ENCODE measurements at places on chromosomes 3 and 15.
A peak's percentile ranks its signal among the peaks of the same experiment; 100 is the strongest.

DNA sequence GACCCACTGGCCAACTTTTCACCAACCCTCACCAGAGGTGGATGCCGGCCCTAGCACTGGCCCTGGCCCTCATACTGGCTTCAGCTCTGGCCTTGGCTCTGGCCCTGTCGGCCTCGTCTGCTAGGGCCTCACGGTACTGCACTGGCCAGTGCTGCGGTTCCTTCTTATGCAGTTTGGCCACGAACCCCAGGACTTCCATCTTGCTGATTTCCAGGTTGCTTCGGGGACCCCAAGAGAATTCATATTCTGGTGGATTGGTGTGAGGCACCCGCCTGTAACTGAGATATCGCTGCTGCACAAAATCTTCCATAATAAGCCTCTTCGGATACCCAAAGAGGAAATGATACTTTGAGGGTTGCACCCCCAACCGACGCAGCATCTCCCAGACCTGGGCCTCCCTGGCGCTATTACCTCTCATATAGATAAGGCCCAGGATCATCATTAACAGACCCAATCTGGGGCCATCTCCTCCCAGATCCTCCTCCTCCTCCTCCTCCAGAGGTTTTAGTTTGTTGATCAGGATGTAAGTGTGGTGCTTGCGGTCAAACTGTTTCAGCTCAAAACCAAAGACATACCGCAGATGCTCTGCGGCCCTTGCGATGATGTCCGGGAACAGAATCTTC lies 883 bp downstream of the MAGEF1 start:
- no peak for DNase-seq

DNA sequence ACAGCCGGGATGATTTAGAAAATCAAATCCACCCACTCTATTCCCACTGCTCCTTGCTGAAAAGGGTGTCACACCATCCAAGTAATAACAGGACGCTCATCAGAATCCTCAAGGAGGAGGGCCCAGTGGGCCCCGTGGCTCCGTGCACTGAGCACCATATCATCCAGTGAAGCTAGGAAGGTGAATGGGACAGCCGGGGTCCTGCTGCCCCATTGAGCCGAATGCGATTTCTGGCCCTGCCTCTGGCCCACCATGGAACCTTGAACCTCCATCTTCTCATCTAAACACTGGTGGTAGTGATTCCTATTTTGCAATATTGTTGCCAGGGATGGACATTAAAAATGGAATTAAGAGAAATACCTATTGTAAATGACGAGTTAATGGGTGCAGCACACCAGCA lies 99.1 kb upstream of the SLC6A11 start:
- DNase-seq = no peak

GRCh38 chr15:71455107-71455506 lies 339.8 kb downstream of the THSD4 start:
- no peak for DNase-seq

- no peak for DNase-seq
These were observed 34.7 kb downstream of the MAP3K13 start for GRCh38 chr3:185397676-185398075.

DNA sequence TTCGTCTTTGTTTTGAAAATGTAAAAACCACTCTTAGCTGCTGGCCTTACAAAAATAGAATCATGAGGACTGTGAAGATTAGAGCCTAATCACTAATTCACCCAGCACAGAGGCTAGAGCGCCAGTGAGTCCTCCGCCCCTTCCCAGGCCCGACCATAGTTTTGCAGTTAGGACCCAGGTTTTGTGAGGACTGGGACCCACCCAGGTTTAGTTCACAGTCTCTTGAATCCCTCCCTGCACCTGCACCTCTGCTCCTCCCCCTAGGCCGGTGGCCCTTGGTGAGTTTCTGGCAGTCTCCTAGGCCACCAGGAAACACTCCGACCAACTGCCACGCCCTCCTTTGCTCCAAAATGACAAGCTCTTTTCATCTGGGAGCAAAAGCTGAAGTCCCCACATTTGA lies 136.0 kb upstream of the CCDC54 start:
- no peak for DNase-seq

DNA sequence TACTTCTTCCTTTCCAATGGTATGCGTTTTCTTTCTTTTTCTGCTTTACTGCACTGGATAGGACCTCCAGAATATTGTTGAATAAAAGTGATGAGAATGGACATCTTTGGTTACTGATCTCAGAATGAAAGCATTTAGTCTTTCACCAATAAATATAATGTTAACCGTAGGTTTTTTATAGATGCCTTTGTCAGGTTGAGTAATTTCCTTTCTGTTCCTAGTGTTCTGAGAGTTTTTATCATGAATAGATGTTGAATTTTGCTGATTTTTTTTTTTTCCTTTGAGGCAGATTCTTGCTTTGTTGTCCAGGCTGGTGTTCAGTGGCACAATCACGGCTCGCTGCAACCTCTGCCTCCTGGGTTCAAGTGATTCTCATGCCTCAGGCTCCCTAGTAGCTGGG lies 158.4 kb downstream of the KLHL25 start:
- DNase-seq = no peak

DNA sequence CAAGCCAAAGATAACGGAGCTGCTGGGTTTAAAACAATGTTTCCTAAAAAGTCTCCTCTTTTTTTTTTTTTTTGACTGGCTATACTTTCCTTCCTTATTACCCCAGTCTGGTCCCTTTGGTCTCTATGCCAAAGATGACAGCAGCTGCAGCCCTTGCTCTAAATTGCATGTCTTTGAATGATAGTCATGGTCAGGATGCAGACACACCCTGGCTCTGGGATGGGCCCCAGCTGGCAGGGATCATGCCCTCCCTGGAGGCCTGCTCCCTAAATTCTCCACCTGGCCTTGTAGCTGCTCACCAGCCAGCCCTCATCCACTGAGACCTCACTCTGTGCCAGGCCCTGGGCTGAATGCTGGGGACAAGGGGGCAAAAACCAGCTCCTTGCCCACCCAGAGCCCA lies 95.8 kb downstream of the MESD start:
- DNase-seq = no peak

DNA sequence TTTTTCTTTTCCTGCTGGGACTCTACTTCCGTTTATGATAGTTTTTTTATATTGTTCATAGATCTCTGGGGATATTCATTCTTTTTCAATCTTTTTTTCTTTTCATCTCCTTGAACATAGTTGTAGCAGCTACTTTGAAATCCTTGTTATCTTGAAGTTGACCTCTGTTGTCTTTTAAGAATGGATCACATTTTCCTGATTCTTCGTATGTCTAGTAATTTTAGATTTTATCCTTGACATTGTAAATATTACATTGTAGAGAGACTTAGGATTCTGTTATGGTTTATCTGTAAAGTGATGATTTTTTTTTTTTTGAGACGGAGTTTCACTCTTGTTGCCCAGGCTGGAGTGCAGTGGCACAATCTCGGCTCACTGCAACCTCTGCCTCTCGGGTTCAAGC lies 20.5 kb downstream of the MKRN2 start:
- no peak for DNase-seq

DNA sequence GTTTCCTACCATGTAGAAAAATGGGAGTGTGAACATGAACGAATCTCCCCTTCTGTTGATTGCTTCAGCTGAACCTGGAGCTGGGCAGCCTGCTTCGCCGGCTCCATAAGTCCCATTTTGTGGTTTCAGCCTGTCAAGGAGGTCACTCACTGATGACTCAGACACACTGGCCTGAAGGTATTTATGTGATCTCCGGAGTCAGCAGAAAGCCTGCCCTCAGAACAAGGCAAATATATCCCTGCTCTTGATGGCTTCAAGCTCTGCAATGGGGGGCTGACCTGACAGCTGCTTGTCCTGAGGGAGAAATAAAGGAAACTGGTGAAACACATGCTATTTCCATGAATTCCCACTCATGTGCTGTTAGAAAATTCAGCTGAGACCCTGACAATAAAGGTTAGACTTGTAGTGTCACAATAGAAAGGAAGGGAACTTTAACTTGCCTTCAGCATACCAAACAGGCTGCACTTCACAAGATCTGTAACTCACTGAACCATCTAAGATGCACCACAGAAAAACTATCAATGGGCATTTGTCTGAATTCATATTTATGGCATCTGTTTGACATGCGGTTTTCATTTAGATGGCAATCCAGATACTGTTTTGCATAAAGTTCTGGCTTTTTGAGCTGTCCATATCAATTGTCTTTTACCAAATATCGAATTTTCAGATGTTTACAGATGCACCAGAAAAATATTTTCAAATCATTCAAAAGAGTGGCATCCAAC lies 282.0 kb upstream of the VEPH1 start:
- DNase-seq = peak; percentile 37
